Activated CD4-positive, CD25-positive, alpha-beta regulatory T cell treated with anti-CD3 and anti-CD28 coated beads, Interleukin-2, amount 50 U/mL, for 24 hours (primary cell): ENCODE measurements at places on chromosomes 12 and 14.

- ATAC-seq: no peak
Observed at GRCh38 chr14:85873006-85873405, 343.1 kb downstream of the FLRT2 start.

- ATAC-seq: peak; percentile 98
Observed at GRCh38 chr12:69392179-69392928, 32.8 kb downstream of the YEATS4 start.

- no peak for ATAC-seq
Observed at GRCh38 chr12:12336049-12336411, 14.0 kb downstream of the MANSC1 start.

DNA sequence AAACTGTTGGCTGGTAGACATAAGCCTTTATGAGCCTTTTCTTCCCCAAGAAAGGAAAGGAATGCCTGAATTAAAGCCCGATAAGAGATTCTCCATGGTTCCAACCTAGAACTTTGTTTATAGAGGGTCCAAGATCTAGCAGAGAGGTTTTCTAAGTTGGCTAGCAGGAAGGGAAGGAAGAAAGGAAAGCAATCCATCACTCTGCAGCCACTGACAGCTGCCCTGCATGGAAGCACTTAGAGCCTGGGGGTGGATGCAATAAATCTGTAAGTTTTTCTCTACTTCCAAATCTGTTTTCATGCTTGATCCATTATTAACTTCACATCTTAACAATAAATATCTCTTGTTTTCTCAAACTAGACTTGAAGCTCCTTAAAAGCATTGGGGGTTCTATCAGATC, 224.4 kb downstream of the KSR2 start:
- ATAC-seq: no peak
